ENCODE measurements at places on chromosomes 2 and 18.

- peak; percentile 30 for DNase-seq
These were observed 34.8 kb upstream of the NEUROD1 start for GRCh38 chr2:181715033-181715630.

DNA sequence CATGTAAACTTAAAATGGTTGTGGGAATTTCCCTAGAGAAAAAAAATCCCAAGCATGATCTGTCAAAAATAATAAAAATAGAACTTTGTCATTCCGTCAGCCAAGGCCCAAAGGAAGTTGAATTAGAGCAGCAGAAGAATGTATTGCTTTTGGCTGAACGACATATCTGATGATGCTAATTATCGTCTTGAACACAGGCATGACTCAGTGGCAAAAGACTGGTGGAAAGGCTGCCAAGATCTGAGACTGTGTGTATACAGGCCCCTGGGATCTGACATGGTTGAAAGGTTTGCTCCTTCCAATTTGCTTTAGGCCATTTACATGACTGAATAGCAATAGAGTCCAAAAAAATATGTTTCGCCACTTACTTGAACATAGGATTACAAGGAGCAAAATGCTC, 1057.1 kb upstream of the CRIM1 start:
- no peak for DNase-seq

DNA sequence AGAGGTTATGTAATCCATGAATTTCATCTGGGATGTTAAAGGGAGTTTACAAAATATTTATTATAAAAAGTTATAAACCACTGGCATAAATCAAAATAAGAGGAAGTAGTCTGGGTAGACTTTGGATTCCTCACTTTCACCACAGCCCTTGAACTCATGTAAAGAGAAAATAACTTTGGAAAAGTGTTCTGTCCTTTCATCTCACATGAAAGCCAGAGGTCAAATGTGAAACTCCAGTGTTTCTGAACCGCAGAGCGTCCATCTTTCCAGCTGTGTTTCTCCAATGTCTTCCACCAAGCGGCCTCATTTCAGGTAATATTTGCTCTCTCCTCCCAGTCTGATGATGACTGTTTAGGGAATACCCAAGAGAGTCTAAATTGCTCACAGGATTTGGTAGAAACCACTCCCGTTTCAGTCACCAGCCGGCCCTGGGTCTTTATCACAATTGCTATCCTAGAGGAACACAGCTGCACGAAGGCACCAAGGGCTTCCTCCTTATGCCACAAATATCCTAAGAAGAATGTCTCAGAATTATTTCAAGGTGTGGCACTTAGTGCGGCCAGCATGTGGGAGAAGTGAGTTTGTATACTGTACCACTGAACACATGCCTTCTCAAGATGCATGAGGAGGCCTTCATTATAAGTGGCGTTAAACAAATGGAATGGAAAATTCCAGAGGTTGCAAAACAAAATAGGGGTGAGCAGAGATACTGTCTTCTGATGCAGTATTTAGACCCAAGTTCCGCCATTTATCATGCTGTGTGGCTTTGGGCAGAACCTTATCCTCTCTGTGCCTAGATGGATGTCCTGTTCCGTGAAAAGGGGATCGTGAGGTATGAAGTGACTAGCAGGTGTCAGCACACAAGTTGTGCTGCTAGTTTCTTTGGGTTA, 63.8 kb downstream of the ACTR2 start:
- no peak for DNase-seq

DNA sequence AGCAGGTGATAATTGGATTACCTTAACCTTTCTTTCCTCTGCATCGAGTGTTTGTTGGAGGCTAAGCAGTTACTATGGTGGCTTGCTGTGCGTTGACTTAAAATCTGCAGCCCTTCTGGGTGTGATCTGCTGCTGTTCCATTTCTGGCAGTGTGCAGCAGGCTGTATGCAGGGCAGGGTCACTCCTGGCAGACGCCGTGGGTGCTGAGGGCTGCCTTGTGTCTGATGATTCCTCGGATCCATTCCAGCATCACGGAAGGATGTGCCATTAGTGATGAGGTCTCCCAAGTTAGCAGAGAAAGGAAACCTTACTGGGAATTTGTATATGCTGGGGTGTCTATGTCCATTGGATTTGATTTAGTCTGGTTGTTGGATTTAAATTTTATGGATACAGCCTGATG, 310.8 kb downstream of the AGAP1 start:
- DNase-seq = no peak

- no peak for DNase-seq
These were observed 17.1 kb upstream of the SOCS6 start for GRCh38 chr18:70271742-70272141.

DNA sequence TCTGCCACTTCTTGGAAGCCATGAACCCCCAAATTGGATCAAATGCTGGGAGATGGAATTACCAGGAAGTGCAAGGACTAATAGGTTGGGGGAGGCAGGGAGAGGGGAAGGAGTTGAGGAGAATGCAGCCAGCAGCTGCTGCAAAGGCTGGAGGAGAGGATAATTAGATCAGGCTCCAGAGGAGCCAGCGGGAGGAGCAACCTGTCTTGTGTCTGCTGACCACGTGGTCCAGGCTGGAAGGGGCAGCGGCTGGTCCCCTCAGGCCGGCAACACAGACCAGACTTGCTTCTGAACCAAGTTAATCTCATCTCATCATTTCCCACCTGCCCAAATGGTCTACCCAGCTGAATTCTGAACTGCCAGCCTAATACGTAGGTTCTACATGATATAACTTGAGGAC, 68.3 kb downstream of the MRO start:
- no peak for DNase-seq

- no peak for DNase-seq
These were observed 21.7 kb downstream of the C18orf63 start for GRCh38 chr18:74337155-74337911.

DNA sequence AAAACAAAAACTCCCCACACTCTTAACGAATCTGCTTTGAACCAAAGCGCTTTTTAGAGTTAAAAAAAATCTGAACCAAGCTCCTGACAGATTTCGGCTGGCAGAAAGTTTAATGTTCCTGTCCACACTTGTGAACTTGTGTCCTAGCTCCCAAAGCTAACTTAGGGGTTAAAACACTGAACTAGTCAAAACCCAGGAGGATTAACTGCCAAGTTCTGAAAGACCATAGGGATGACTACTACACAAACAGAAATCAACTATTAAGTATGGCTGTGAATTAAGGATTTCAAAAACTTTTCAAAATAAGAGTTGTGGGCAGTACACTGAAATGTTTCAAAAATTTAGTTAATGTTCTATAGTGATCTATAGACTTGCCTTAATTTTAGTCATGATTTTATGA, 26.2 kb upstream of the CDKL4 start:
- no peak for DNase-seq

DNA sequence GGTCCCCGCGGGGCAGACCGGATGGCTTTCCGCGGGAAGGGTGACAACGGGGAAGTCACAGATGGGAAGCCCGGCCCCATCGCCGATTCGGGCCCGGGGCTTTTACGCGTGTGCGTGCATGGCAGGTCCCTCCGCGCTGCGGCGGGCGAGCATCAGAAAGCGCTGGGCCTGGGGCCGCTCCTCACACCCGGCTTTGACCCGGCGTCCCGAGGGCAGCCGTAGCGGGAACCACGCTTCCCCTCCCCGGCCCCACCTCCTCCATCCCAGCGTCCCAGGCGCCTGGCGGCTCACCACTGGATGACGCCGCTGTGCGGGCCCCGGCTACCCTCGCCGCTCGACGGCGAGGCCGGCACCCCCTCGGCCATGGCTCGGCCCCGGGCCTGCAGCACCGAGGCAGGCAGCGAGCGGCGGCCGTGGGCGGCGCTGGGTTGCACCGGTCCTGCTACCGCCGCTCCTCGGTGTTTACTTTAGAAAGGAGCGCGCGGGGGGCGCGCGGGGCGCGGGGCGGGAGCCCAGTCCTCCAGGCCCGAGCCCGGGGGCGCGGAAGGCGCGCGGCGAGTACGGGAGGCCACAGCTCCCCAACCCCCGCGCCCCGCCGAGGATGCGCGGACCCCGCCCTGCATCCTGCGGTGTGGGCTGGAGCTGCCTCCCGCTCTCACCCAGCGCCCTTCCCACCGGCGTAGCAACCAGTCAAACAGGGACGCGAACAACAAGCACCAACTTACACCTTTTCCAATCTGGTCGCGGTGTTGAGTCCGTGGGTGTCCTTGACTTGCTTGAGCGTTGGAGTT, 806 bp downstream of the RFX8 start:
- no peak for DNase-seq
